M059J (cell line): ENCODE measurements at places on chromosomes 3 and 15.

DNA sequence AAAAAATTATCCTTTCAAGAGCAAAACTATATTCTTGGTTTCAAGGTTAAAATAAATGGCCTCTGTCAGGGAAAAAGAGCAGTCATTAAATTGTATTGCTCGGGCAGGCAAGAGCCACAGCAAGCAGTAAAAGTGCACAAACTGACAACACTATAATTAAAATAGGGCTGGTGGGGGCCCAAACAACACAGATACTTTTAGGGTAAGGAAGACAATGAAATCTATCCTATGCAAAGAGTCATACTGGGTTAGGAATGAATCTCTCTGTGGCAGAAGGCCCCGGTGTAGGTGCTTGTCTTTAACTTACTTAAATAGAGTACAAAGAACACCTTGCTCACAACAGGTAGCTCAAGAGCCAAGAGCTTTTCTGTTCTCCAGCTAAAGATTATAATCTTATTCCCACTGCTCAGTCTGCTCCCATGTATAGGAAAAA lies 94.7 kb downstream of the DLG1 start:
- no peak for DNase-seq

GRCh38 chr3:10526366-10526765 lies 21.0 kb upstream of the ATP2B2 start:
- DNase-seq = no peak

GRCh38 chr15:43292375-43293078 lies 25.8 kb upstream of the TGM5 start:
- DNase-seq = no peak

GRCh38 chr3:126423191-126424038 lies 28.7 kb downstream of the CFAP100 start:
- DNase-seq = no peak

DNA sequence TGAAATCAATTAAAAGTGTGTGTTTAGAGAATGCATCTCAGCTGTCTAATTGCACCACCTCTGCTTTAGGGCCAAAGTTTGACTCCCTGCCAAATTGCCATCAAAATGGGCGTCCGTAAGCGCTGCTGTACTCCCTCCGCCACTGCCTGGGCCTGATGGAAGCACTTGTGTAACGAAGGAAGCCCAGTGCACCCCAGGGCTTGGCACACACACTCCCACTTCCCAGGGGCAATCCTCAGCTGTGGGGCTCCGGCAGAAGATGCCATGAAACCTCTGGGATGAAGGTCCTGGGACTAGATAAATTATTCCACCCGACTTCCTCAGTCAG lies 137.8 kb downstream of the RORA start:
- no peak for DNase-seq

DNA sequence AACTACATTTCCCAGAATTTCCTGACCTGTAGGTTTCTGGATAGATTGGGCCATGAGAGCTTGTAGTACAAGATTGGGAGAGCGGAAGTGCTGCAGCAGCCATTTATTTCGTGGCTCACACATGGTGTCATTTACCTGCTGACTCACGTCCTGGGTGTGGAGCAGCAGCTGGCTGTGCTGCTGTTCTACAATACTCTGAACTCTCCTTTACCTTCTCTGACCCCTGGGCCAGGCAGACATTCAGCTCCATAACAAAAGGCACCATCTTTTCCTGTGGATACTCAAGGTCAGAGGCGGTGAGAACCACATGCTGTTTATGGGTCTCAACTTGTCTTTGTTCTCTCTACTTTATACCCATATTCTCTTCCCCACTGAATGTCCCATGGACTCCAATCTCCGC lies 490.2 kb downstream of the IGSF11 start:
- peak; percentile 57 for DNase-seq

- DNase-seq = no peak
Observed at GRCh38 chr3:115808816-115809215, 185.5 kb downstream of the GAP43 start.

DNA sequence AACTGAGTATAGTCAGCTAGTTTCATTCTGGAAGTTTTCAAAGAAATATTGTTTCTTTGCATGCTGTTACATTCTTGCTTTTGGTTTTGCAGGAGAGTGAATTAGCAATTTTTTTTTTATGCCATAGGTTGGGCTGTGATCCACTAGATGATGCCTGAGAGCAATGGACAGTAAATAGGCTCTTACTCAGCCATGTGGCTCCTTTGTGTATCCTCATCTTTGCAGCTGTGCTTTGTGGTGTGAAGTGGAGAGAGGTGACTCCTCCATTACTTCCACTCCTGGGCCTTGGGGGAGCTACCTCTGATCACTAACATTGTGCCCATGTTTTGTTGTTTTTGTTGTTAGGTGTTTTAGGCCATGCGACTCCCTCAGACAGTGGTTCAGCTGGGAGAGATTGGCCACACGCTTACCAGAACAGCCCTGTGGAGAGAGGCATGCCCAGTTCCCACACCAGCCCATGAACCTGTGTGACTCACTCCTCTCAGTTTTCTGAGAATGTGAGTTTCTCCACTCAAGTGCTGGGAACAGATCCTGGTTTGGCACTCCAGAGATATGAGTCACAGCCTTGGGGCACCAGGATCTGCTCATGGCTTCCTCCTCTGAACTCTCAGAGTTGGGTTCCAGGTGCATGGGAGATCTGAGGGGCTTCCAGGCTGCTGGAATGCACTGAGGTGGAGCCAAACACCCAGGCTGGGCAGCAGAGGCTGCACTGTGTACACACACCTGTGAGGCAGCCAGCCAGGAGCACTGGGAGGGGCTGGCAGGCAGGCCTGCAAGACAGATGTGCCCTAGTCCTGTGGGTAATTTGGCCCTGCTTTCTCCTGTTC lies 785.3 kb downstream of the ROBO2 start:
- peak; percentile 84 for DNase-seq

DNA sequence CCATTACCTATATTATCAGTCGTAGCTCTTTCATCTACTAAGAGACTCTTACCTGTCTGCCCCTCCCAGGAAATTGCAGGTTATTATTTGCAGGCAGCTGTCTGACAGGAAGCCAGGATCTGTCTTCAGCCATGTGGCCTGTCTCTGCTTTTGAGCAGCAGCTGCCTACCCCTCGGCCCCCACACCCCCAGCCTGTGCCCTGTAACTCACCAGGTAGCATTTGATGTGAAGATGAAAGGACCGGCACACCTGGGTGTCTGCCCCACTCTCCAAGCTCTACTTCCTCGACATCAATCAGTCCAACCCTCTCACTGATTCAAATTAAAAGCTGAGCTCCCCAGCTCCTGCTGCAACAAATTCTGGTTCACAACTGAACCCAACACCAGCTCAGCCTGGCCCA lies 197.2 kb upstream of the CTNNB1 start:
- DNase-seq = no peak

GRCh38 chr15:68427963-68428362 lies 4.0 kb downstream of the ITGA11 start:
- DNase-seq = no peak

- peak; percentile 63 for DNase-seq
Observed at GRCh38 chr3:105277656-105278055, 89.1 kb upstream of the ALCAM start.

DNA sequence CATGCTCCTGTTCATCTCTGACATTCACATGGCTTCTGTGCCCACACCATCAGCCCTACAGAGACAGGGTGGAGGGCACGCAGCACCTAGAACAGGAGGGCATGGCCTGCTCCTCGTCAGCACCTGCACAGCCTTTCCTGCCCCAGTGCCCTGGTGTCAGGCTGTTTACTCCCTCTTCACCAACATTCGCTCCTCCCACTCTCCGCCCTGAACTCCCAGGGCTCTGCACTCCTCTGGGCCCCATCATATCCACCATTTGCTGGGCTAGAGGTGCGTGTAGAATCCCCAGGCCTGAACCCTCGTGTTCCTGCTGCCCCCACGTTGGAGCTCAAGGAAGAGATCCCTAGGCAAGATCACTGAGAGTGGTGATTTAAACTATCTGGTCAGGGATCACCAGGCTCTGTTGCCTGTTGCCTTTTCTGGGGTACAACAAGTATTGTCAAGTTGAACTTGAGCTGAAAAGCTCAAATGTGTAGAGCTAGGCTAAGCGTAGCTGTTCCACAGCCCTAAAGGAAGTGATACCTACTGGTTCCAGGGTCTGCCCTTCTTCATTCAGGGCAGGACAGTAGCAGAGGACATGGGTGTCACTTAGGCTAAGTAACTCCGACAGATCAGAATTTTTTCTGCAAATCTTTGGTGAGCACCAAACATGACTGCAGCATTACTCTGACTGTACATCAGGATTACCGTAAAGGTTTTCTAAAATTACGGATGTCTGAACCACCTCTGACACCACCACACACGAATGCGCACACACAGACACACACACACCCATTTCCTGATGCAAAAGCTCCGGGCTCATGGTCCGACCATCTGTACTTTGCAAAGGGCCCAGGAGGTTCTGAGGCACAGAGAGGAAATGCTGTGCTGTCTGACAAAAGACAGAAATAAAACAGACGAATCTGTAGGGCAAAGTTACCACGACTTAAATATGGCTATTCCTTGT lies 43.7 kb upstream of the GNB5 start:
- no peak for DNase-seq

DNA sequence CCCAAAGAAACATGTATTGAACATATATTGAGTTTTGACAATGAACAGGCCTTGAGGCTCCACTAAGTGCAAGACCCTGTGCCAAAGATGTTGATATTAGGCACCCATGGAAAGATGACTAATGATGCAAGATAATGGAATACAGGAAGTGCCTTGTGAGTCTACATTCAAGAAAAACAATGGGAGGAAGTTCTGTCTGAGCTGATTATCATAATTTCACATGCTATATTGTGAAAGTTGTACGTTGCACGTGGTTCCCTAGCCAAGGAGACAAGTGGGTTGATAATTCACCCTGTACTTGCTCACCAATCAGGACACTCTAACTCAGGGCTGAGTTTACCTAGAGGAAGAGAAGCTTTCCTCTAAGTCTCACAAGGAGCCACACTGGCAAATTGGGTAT lies 186.9 kb upstream of the STAC start:
- no peak for DNase-seq

DNA sequence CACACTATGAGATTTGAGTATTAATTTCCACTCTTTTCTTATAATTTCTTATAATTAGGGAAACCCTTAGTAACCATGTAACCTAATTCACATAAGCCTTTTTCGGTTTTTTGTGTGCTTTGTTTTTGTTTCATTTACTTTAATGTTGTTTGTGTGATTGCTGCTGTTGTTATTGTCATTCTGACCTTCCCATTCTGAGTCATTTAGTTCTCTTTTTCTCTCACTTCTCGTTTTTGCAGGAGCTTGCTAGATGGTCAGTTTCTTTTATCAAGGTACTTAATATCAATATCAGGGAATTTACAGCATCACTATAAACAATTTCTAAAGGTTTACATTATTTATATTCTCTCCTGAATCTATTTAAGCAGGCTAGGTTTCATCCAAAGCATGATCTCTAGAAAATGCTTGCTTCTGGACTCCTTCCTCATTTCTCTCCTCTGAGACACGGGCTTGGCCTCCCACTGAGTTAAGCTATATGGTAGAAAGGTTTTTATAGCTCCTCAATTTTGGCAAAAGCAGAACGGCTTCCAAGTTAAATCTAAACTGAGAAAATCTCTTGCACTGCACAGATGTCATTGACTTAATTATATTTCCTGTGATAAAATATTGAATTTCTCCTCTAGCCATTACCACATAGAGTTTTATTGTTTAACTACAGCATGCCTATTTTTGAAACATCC lies 534.2 kb downstream of the NSUN3 start:
- no peak for DNase-seq

DNA sequence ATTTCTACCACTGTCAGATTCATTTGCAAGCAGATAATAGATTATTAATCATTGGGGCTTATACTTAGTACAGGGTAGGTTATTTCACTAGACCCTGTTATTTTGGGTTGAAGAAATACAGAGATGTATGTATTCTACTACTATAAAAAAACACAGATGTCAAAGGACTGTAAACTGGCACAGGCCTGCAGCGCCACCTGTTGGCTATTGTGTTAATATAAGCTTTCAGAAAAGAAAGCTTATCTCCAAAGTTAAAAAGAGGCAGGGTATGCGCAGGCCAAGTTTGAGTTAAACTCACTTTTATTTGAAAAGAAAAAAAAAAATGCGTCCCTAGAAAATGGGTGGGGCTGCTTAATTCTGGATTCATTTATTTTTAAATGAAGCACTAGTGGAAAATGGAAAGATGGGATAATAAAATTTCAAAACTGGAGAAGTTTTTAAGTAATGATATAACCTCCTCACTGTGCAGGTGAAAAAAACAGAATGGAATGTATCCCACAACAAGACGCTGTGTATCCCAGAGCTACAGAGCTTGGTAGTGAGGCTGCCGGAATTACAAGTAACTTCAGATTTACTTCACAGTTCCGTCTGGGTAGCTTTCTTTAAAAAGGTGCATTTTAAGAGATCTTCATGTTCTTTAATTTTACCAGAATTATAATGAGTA lies 407.2 kb upstream of the TGFBR2 start:
- DNase-seq = peak; percentile 49

DNA sequence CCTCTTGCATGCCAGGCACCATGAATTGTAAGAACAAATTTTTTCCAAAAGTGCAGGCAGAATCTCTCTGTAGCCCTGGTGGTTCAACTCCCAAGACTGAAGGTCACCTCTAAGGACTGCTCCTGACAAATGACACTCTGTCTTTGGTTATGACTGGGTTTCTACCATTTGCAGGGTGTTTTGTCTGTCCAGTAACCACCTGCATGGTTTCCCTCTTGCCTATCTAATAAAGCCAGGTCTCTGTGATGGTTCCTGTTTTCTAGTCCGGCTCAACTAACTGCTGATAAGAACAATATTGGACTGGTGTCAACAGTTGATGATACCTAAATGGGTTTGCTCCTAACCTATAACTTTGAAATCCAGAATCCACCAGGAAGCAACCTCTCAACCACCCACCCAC lies 43.7 kb downstream of the ATP8B4 start:
- DNase-seq = no peak

DNA sequence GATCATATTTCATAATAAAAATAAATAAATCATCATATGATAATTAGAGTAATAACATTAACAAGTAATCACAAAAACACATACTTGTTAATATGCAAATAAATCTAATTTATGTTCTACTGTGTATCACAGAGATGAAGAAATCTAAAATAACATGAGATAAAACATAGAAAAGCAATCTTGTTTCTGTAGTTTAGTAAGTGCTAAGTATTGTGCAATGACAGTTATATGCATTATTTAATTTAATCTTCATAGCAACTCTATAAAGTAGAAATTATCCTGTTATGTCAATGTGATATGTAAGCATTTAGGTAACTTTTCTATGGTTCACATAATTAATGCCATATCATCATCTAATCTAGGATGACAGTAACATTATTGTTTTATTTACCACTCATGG lies 108.2 kb upstream of the KCNMB2 start:
- DNase-seq = no peak

- DNase-seq = no peak
Observed at GRCh38 chr3:35194666-35195065, 444.7 kb upstream of the ARPP21 start.

DNA sequence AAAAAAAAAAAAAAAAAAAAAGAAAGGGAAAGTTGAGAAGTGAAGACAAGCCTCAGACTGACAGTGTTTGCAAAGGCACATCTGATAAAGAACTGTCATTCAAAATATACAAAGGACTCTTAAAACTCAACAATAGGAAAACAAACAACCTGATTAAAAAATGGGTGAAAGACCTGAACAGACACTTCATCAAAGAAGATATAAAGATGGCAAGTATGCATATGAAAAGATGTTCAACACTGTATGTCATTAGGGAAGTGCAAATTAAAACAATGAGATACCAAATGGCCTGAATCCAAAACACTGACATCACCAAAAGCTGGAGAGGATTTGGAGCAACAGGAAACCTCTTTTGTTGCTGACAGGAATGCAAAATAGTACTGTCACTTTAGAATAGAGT lies 48.6 kb downstream of the MCCC1 start:
- peak; percentile 9 for DNase-seq

- no peak for DNase-seq
Observed at GRCh38 chr15:67145710-67146109, 80.3 kb downstream of the SMAD3 start.

GRCh38 chr3:168427835-168428475 lies 332.2 kb upstream of the GOLIM4 start:
- no peak for DNase-seq
